ENCODE measurements at places on chromosomes 11 and 22.
A peak's percentile ranks its signal among the peaks of the same experiment; 100 is the strongest.

DNA sequence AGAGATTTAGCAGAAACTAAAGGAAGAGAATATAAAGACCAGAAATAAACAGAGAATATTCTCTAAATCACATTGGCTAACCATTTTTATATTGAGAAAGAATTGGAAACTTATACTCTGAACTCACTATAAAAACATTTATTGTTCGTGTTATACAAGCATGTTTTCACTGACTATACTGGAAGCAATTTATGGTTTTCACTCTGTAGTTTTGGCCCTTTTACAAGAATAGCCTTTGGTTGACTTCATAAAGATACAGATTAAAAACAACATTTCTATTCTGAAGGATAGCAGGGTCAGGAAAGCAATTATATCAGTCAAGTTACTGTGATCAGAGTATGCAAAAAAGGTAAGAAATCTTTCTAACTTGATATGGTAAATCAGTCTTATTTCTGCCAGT, 965.7 kb upstream of the FAT3 start:
- DNase-seq, result no peak

GRCh38 chr22:33124471-33124870, 66.3 kb upstream of the SYN3 start:
- no peak for DNase-seq

- no peak for DNase-seq
Measured at GRCh38 chr11:73124800-73125199, 17.3 kb downstream of the FCHSD2 start.

DNA sequence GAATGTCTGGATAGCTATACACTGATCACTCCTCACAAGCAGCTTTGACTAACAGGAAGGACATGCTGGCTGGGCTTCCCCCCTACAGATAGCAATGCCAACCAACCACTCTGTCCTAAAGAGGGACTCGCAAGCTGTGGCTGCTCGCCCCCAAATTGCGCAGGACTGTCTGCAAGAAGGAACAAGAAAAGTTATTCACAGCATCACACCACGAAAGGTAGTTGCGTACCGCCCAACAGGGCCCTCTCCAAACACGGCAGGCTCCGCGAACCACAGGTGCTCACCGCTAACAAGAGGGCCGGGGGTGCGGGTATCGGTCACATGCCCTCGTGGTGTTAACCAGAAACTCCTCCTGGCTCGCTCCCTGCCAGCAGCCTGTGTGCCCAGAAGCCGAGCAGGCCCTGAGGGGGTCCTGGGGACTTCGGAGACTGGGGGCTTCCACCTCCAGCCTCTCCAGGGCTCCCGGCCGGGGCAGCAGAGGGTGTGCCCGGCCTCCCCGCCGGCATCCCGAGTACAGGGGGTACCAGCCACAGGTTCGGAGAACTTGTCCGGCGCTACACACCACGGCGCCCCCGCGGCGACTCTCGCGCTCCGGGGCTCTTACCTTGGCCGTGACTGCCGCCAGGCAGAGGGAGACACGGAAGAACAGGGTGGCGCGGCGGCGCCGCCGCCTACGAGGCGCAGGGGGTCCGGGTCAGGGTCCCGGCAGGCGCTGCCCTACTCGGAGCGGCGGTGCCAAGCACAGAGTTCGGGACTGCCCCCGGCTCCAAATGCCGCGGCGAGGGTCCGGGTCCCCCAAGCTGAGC, 682 bp downstream of the LARGE1 start:
- DNase-seq, result peak; percentile 61

DNA sequence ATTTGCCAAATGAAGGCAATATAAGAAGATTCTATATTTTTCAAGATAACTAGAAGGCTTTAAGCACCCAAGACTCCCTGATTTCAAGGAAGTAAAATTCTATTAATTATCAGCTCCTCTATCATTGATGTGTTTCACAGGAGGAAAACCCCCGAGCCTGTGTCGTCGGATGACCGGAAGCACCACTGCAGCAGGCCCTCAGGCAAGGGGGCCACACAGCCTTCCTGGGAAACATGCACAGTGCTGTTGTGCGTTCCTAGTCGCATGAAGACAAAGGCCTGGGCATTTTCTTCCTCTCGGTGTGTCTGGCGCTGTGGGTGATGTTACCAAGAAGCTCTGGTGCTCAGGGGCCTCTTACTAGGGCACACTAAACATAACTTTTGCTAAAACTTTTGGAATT, 16.4 kb downstream of the CLTCL1 start:
- no peak for DNase-seq

GRCh38 chr11:97905671-97906070, 1115.1 kb upstream of the CNTN5 start:
- DNase-seq, result no peak

GRCh38 chr11:46541593-46542371, 52.0 kb downstream of the AMBRA1 start:
- DNase-seq, result no peak

DNA sequence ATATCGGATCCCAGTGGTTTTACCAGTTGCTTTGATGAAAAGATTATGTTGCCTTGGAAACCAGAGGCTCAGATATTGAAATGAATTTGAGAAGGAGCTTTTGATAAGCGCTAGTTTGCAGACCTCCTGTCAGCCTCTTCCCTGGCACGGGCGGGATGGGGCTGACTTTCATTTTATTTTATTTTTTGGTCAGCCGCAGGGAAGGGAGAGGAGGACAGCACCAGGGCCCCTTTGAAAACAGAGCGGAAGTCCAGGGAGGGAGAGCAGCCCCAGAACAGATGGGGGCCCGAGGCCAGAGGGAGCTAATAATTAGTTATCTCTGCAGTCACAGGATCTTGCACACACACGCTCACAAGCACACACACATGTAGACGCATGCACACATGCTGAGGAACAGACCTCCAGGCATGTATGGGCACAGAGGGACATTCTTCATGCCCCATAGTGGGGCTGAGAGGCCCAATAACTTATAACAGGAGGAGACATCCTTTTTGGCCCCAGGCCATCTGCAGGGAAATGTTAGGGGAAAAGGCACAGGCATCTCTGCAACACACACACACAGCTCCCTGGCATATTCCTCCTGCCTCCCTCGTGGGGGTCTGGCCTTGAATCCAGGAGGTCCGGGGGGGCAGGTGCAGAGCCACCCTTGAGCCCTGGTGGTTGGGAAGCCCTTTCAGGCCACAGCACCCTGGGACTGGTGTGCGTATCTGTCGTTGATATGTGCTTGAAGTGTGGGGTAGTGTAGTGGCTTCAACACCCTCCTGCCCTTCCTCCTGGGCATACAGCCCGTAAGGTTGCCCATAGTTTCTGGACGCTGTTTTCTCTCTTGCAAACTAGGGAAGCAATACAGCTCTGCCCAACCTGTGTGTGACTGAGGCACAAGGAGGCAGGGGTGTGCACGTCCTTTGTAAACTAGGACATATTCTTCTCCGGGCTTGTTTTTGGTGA, 117.3 kb downstream of the CEP164 start:
- no peak for DNase-seq

GRCh38 chr11:104823657-104824056, 74.6 kb downstream of the CASP12 start:
- no peak for DNase-seq

DNA sequence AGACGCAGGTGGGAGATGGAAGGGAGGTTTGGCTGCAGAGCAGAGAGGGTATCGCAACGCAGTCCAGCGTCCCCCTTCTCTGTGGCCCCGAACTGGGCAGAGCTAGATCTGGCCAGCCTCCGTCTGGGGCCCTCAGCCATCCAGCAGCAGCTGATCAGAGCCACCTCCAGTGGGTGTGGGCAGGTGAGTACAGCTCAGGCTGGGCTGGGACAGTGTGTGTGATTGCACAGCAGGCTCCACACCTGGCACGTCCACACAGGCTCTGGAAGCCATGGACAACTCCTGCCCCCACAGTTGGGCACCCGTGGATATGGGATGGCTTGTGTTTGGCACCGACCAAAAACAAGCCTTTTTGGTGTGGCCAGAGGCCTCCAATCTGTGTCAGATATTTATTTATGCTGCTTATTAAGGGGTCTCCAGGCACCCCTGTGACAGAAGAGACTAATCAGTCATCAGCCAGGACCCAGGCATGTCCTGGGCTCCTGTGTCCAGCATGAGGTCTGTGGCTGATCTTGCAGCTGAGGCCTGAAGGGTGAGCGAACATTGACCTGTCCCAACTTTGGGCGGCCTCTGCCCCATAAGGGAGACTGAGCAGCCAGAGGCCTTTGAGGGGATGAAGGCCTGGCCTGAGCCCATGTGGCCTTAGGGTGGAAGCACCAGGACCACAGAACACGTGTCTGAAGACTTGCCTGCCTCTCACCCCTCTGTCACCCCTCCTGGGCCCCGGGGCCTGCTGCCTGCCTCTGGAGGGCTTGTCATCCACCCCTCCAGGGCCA, 18.6 kb downstream of the POLR3H start:
- DNase-seq, result no peak

DNA sequence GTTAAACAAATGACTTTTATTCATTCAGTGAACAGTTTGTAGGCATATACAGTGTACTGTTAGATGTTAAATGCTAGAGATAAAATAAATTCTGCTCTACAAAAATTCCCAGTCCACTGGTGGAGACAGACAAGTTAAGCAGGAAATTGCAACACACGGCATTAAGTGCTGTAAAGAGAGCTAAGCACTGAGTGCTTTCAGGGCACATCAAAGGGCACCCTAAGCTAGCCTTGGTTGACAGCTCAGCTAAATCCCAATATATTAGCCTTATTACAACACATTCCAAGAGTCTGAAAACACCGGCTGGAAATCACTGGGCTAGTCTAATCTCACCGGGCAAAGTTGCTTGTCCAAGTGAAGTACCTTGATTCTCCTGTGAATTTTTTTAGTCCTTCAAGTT, 55.1 kb downstream of the NOX4 start:
- DNase-seq, result no peak

- DNase-seq, result no peak
Measured at GRCh38 chr22:26385164-26385563, 43.9 kb upstream of the ASPHD2 start.

- no peak for DNase-seq
Measured at GRCh38 chr22:50670513-50670912, 2.1 kb upstream of the SHANK3 start.

Measured in right forelimb (tissue), 1 donor.